Fibroblast of skin of left quadriceps (primary cell): ENCODE measurements at places on chromosomes 1 and 21.

DNA sequence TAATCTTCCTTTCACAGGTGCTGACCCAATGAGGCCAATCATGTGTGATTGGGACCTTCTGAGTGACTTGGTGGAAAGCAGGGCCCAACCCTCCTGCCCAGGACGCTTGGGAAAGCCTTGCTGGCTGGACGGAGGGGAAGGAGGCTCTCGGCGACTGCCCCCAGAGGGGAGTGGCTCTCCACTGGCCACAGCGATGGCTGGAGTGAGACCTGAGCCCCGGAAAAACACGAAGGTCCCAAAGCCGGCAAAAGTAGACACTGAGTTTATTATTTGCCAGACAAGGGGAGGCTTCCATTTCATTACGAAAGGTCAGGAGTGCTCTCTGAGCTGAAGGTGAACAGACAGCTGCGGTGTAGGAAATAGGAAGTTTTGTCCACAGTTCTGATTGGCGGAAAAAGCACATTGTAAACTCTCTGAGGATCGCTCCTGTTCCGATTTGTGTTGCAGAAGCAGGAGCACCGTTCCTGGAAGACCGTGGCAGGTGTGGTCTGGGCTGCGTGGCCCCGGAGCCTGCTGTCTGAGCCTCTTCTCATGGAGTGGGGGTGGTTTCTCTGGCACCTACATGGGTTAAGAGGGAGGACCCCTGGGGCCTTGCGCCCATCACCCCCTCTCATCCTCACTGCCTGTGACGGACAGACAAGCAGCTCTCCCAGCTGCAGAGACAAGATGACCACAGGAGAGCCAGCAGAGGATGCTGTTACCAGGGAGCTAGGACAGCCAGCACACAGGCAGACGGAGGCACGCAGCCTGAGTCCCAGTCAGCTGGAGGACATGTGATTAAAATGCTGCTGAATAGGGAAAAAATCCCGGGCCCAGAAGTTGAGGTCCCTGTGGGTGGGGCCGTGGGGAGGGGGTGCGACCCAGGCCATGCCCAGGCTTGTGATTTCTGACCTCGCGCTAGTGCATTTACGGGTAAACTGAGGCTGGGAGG, 41.5 kb downstream of the KRTAP10-1 start:
- no peak for DNase-seq

DNA sequence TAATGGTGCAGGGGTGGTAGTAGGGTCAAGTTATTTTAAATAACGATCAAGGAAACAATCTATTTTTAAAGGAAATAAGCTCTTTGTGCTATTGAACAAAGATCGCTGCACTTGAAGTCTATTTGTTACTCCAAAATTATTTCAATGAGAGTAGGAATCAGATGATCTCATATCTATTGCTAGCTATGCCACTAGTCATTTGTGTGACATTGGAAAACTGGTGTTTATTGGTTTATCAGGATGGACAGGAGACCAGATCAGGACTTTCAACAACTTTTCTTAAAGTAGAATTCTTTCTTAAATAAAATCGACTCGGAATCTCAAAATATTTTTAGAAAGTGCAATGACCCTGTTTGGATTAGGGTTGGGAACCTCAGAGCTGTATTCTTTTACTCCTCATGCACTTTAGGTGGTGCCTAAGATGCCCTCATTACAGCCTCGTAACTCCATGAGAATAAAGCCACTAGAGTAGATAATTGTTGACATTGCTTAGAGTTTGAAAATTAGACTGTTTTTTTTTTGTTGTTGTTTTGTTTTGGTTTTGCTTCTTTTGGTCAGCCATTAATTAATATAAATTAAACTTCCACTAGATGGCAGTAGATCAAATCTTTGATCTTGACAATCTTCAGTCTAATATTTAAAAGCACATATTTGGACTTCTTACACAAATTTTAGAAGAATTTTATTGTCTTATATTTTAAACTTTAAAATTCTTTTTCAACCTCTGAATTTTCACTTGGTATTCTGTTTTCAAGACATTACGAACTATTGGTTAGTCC, 352.4 kb downstream of the USP25 start:
- DNase-seq, result no peak

GRCh38 chr1:111593403-111594305, 25.9 kb upstream of the RAP1A start:
- no peak for DNase-seq

DNA sequence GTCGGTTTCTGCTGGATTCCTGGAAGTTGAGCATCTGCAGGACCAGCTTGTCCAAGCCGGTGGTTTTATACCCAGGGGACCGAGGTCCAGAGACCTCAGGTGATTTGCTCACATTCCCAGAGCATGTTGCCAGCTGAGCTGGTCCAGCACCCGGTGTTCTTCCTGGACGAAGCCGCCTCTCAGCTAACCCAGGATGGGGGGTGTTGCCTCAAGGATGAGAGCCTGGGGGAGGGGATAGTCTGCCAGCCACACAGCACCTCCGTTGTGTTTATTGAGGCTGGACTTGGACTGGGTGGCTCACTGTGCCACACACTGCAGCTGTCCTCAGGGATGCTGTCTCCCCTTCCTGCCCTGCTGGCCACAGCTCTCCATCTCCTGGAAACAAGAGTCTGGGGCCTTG, 1.5 kb downstream of the TMEM201 start:
- DNase-seq, result no peak

DNA sequence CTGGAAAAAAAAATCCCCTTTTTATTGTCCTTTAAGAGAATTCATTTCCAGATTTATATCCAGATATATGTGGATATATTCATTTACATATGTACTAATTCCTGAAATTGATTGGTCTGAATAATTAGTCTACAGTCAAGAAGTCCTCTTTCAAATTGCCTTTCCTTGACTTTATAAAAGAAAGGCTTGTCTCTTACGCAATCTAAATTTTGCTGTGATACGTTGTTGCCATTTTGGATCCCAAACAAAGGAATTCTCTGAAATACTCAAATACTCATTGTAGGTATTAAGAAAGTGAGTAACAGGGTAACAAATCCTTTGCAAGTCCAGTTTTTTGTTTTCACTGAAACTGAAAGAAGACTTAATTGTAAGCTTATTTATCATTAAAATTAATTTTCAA, 136.9 kb upstream of the KIAA1614 start:
- DNase-seq, result no peak

GRCh38 chr1:107914119-107914765, 50.7 kb downstream of the VAV3 start:
- DNase-seq, result no peak

DNA sequence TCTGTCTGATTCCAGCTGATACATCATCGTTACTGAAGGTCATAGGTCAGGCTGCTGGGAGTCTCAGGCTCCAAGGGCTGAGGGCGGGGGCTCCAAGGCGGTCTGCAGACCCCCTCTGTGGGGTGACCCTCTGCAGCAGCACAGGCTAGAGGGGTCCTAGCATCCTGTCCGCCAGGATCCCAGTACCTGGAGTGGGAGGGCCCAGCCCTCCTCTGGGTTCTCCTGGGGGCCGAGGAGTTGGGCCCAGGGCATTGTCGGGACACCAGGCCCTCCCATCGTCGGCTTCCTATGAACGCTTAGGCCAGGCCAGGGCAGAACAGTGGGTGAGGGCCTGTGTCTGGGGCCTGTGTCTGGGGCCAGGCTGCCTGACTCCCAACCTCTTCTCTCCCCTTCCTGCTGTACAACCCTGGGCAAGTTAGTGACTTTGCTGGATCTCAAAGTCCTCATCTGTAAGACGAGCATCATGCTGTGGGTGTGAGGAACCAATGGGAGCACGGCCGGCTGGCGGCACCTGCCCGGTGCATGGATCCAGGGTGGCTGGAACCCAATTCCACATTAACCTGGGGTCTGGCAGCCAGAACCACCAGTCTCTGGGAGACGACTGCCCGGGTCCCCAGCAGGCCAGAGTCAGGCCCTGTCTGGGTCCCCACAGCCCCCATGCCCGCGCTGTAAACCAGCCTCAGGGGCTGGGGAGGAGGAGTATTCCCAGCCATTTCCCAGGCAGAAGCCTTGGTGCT, 56.2 kb upstream of the COL18A1 start:
- DNase-seq, result no peak

- no peak for DNase-seq
These were observed 217.6 kb downstream of the LMX1A start for GRCh38 chr1:165138960-165139359.

GRCh38 chr1:247111700-247112478, 7.7 kb upstream of the ZNF669 start:
- DNase-seq, result no peak

GRCh38 chr1:26287033-26287711, 7.3 kb downstream of the SH3BGRL3 start:
- no peak for DNase-seq

DNA sequence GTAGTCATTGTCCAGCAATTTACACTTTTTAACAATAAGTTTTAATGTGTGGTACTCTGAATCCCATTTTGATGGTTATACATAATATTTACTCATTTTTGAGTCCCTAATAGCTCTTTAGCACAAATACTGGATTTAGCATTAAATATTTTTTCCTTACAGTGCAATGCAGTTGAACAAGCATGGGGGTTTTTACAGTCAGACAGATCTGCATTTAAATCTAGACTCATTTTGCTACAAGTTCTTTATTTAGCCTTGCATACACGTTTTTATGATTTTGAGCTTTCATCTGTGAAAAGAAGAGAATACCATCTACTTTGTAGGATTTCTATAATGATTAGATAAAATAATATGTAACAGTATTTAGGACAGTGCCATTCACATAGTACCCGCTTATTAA, 44.0 kb downstream of the PTPRC start:
- DNase-seq, result no peak

DNA sequence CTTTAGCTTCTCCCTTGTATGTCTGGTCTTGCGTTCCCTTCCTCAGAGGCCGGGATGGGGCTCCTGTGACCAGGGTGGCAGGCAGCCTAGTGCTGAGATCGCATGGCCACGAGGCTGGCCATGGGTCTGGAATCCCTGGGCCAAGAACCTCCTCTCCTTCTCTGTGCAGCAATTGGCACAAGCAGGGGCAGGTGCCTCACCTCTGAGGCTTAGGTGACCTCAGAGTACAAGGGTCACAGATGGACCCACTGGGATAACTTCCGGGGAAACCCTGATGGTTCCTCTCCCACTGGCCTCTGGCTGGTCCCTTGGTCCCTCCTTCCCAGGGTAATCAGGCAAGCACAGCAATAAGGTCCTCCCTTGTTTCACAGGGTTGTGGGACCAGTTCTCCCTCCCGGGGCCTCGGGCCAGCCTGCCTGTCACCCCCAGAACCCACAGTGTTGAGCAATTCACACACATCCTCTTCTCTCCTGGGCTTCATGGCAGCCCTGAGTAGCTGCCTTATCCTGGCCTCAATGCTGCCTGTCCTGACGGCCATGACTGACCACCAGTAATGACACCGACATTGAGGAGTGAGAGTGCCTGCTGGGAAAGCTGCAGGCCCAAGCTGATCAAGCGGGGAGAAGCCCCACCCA, 38.6 kb downstream of the BMP8A start:
- DNase-seq, result no peak
